Renal cortex interstitium (tissue), 15 donors: ENCODE measurements at places on chromosomes 5 and 9.

DNA sequence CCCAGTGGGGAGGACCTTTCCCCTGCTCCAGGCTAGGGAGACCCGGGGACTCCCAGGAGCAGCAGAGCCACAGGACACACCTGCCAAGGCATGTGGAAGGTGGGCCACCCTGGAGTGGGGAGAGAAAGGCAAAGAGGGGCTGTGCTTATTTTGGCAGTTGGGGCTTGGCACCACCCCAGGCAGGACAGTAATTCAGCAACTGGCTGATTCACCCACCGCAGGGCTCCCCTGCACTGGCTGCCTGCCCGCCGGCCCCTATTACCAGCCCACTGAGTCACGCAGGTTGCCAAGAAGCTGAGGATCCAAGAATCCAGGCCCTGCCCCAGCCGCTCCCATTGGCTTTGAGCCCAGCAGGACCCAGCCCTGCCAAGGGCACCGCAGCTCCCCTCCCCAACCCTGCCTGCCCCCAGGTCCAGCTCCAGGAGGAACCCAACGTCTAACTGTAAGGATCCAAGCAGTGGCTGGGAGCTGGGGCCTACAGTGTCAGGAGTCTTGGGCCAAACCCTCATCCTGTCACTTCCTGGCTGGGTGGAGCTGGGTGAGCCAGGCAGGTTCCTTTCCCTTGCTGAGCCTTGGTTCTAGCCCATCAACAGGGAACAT, 14.2 kb upstream of the RALGDS start:
- DNase-seq = no peak

GRCh38 chr9:134605966-134606357, 35.6 kb upstream of the COL5A1 start:
- no peak for DNase-seq

DNA sequence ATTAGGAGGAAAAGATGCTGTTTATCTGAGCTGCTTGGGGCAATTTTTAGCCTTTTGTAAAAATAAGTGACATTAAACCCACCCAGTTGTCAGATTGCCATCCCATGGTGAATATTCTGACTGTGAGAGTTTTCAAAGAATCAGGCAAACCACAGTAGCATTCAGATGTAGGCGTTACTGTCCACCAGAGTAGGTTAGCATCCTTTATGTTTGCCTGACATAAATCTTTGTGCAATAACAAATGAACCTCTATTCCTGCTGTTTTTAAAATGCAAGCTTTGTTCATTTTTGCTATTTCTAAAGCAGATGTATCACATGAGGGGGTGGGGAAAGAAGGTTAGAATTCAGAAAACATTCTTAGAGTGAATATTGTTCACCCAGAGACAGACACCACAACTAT, 427.8 kb downstream of the CDH9 start:
- DNase-seq = no peak

DNA sequence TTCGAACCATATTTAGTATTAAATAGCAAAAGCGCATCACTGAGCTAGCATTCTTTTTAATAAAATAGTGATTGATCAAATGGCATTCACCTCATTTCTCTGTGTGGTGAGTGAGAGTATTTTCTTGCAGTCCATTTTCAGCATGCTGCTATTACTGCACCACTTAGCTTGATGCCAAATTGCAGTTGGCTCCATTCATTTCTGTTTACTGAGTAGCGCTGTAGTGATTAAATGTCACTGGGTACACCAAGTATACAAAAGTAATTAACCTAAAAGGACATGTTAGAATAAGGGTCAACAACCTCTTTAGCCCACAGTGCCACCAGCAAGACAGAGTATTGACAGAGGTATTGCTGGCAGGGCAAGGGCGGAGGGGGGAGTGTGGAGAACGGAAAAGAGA, 122.0 kb downstream of the TLE4 start:
- no peak for DNase-seq

GRCh38 chr9:121966706-121967105, 126.4 kb downstream of the TTLL11 start:
- DNase-seq = no peak

GRCh38 chr9:107673861-107674720, 184.5 kb upstream of the KLF4 start:
- no peak for DNase-seq

DNA sequence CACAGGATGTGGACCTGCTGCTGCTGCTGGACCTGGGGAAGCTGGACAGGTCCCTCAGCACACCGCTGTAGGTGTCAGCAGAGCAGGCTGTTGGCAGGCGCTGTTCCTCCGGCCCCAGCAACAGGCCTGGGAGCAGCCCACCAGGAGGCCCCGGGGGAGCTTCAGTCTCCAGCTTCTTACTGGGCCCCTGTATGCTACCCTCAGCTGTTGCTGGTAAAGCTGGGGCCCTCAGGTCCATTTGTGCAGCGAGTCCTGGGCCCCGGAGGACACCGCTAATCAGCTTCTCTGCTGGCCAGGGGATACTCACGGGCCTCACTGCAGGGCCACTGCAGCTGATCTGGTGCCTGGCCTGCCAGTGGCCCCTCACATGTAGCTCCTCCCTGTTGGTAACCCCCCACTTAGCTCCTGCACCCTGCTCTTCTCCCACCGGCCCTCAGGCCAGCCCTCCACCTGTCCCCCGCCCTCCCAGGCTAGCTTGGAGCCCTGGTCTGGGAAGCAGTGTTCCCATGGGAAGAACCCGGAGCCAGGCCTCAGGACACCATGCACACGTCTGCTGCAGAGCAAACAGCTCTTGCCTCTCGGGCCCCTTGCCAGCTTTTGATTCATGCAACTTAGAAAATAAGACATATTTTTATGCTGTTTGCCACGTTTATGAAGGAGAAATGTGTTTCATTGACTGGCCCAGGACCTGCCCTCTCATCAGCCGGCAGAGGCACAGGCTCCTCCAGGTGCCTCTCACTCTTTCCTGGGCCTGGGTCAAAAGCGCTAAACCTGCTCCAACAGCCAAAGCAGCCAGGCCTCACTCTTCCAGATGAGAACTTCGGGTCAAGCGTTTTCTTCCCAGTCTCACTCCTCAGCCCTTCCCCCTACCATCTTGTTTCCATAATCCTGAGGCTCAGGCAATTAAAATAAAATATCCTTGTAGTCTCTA, 61.0 kb upstream of the ADAMTS2 start:
- no peak for DNase-seq

- DNase-seq = peak; percentile 31
Measured at GRCh38 chr5:137778772-137779564, 24.8 kb upstream of the HNRNPA0 start.

DNA sequence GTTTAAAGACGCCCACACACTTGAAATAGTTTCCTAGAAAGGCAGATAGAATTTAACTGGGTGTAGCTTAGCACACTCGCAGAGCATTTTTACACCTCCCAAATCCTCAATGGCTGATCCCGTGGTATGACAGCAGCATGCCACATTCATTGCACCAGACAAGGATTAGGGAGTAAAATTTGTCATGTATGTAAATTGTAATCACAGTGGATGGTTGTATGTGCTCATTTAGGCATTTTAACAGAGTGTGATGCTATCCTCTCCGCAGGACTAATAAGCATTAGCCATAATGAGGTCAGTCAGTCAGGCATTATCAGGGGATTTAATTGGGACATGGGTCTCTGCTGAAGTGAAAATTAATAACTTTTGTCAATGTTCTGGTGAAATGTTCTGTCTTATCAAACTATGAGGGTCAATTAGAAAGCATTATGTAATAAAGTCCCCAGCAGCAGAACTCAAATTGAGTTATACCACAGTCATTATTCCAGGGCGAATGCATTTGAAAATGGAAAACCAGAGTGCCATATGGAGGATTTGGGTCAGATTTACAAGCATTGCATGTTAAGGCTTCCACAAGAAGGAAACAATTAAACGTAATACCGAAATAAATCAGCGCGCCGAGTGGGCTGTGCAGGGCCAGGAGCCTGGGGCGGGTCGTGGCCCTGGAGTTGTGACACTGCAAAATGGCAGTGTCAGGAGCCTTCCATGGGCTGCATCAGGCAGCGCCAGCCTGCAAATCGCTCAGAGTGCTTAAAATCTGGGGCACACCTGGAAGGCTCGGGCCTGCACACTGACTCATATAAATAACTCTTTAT, 602.2 kb downstream of the BNC2 start:
- no peak for DNase-seq

GRCh38 chr9:121427899-121428298, 57.8 kb upstream of the STOM start:
- no peak for DNase-seq

GRCh38 chr9:111187376-111187775, 142.6 kb downstream of the OR2K2 start:
- DNase-seq = no peak

DNA sequence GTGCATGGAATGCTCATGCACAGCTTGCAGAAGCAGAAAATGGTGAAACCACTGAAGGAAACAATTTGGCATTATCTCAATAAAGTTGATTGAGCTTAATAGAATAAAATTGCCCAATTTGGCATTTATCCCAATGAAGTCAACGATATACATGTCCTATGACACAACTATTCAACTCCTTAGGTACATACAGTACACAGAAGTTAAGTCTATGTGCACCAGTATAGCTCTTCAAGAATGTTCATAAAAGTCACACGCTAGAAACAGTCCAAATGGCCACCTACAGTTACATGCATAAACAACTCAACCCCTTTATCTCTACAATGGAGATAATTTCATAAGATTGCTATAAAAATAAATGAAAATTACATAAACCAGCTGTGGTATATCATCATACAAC, 184.5 kb downstream of the DENND1A start:
- DNase-seq = no peak

- no peak for DNase-seq
Measured at GRCh38 chr9:23557689-23558088, 268.4 kb downstream of the ELAVL2 start.

DNA sequence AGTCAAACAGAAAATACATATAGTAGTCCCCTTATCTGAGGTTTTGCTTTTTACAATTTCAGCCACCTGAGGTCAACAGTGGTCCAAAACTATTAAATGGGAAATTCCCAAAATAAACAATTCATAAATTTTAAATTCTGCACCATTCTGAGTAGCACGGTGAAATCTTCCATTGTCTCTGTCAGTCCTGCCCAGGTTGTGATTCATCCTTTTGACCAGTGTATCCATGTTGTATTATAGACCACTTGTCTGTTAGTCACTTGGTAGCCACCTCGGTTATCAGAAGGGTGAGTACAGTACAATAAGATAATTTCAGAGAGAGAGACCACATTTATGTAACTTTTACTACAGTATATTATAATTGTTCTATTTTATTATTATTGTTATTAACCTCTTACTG, 2.8 kb downstream of the CCDC152 start:
- no peak for DNase-seq

- DNase-seq = no peak
Measured at GRCh38 chr5:166281433-166281832, 2010.0 kb upstream of the WWC1 start.

GRCh38 chr5:172466062-172466461, 11.7 kb upstream of the SH3PXD2B start:
- DNase-seq = no peak

DNA sequence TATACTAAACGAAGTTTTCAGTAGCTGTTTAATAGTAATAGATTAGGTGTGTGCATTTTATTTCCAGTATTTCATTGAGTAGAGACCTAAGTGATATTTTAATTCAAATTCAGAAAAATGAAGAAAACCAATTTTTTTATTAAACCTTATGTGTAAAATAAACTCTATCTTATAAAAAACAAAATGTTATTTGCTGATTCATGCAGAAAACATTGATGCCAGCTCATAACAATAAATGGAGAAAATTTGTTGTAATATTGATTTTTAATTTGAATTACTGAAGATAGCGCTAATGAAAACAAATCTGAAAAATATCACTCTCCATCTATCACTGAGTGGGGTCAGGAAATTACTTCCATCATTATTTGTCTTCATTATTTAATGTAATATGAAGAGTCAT, 1177.8 kb upstream of the SEMA6A start:
- DNase-seq = no peak

DNA sequence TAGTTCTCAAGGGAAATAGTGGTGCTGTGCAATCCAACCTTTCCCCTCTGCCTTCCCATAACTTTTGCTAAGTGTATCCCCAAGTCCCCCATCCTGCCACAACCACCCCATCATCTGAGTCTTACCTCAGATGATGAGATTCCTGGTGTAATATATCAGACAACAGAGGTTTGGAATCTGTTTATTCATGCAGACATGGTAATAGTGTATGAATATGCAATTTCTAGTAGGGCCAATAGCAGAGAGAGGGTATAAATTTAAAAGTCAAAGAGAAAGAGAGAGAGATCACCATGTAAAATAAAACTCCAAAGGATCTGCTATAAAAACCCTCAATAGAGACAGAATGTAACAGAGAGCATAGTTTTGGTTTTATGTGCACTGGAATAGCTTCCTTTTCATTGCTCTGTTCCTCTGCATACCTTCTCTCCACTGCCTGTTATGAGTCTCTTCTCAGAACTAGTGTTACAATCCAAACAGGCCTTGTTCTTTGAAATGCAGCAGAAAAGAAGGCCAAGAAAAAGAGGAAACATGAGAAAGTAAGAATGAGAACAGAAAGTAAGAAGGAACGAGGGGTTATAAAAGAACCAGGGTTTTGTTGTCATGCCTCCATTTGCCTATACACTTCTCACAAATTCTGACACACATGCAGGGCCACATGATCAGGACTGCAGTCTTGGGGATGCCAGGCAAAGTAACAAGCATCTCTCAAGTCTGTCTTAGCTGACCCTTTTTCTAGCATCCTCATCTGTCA, 278.0 kb downstream of the CETN3 start:
- DNase-seq = no peak
